Activated T-helper 17 cell treated with anti-CD3 and anti-CD28 coated beads, Interleukin-2, amount 50 U/mL, for 72 hours (primary cell): ENCODE measurements at places on chromosomes 7 and 10. TPM values are rescaled to one million over a fixed set of nuclear protein-coding genes. Genes with fewer than 3 reads are reported as not detected.

Gene C7orf33
- total RNA-seq: not detected

GRCh38 chr7:47937065-47937687, 11.1 kb downstream of the PKD1L1 start:
- peak; percentile 93 for ATAC-seq

GRCh38 chr10:67884842-67885670, 600 bp downstream of the SIRT1 start:
- ATAC-seq: peak; percentile 86

Gene CACNB2
- total RNA-seq: not detected

GRCh38 chr7:37431413-37431812, 17.3 kb downstream of the ELMO1 start:
- peak; percentile 22 for ATAC-seq

DNA sequence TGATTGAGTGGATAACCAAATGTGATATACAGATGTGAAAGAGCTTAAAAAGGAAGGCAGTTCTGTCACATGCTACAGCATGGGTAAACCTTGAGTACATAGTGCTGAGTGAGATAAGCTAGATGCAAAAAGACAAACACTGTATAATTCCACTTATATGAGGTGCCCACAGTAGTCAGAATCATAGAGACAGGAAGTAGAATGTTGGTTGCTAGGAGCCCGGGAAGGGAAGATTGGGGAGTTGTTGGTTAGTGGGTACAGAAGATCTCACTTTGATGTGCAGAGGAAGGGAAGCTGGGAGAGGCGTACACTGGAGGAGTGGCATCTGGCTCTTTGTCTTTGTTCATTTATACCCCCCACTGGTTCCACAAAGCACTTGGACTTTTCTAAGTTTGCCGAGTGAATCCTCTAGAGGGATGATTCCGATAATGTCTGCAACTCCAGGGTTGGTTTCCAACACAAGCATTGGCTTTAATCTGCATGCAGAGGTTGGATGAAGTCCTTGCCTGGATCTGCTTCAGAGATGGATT, 39.5 kb downstream of the TSPAN14 start:
- peak; percentile 72 for ATAC-seq

DNA sequence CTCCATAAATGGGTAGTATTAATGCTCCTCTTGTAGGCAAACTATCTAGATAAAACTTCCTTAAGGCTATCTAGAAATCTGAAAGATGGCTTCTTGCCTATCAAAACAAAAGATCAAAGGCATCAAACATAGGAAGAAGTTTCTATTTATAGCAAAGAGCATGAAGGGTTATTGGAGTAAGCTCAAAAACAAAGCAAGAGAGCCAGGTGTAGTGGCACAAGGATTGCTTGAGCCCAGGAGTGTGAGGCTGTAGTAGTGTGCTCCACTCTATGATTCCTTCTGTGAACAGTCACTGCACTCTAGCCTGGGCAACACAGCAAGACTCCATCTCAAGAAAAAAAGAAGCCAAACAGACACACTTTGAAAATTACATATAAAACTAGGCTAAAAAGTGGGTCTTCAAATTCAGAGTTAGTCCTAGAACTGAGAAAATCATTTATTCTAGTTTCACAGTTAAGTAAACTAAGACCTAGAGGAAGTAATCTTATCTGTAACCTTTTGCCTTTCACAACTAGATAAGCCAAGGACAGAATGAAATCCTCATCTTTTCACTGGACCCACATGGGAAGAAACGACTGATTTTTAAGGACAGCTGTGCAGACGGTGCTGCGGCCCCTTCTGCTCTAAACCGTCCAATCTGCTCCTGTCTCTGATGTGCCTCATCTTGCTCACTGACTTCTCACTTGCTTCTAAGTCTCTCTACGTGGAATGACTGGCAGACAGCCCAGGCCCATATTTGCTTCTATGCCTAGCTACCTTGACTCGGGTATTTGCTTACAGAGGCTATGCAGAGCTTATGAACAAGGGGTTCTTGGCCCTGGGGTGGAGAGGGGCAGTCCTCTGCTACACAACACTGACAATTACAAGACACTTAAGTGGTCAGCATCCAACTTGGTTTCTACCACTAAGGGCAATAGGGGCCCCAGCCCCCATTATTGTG, 50.0 kb downstream of the ESYT2 start:
- no peak for ATAC-seq

Gene GPRIN2
- total RNA-seq: not detected

Gene KIF11
- 64.1 TPM for total RNA-seq

DNA sequence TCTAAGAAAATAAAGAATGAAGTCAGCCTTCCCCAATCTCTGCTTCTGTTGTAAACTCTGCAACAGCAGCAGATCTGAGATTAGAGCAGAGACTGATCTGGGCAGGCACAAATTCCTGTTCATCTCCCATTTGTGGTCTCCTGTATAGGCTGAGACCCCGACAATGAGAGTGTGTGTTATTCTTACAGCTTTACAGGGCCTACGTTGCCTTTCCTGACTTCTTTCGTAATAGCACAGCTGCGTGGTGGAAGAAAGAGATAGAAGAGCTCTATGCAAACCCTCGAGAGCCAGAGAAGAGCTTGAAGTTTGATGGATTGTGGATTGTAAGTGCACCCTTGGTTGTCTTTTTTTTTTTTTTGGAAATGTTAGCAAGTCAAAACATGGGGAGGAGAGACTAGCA, 72.1 kb downstream of the PRSS58 start:
- no peak for ATAC-seq

- ATAC-seq: no peak
These were observed 159.8 kb downstream of the FOXP2 start for GRCh38 chr7:114574384-114574783.

Gene SLC12A9
- 30.1 TPM for total RNA-seq

DNA sequence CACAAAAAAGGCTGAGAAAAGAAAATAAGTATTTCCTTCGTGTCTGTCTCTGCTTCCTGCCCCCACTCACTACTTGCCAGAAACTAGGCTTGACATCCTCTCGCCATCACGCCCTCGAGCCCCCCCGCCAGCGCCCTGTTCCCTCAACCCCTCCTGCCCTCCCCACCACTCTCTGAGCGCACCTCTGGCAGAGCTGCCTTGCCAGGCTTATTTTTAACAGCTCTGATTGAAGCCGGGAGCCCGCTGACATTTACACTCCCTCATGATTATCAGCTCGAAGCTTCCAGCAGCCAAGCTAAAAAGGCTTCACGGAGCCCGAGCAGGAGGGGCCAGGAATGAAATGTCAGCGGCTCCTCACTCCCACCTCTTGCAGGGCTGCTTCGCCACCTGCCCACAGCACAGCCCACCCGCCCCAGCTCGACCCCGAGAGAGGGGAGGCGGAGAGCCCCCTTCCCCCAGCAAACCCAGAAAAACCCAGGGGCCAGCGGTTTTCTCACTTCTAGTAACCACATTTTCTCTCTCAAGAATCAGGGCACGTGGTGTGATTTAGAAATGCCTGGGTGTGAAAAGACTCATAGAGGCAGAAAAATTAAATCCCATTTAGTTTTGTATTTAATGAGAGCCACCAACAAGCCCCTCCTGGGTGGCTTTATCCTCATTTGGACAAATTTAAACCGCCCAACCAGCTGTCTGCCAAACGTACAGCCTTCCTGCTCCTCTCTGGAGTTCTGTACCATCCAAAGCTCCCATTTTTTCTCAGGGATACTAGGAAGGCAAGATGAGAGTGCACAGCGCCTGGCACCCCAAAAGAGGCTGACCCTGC, 89.3 kb downstream of the SLIT1 start:
- no peak for ATAC-seq

Gene KCNIP2
- total RNA-seq: 4.5 TPM

Gene STK31
- 0.19 TPM for total RNA-seq

DNA sequence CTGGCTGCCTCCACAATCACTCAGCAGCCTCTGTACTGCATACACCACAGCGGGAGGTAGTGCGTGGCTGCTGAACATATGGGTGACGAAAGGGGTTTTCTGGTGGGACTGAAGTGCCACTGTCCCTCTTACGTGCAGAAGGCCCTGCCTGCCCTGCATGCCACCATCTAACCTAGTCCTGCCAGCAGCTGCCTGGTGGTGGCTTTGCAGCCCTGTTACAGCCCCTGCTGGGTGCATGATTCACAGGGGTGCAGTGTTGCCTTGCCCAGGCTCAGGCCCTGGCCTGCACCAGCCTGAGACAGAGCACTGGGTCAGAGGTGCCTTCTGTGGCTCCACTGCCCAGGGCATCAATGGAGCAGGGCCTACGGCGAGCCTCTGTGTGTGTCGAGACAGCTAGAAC, 50.1 kb downstream of the SYPL1 start:
- ATAC-seq: peak; percentile 29

DNA sequence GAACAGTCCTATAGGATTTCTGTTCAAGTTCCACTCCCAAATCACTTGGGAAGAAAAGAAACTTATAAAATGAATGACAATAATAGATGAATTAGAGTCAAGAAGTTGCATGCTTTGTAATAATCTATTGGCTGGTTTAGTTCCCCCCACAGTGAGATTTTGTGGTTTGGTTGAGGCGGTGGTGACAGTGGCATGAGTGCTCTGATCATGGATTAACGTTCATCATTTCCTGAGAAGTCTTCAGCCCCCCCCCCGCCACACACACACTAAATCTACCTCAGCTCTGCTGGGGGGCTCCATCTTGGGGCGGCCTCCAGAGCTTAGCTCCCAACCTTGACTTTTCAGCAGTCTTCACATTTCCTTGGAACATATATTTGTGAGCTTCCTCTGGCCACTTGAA, 121.7 kb downstream of the ABCA13 start:
- ATAC-seq: no peak

Gene C7orf25
- 2.4 TPM for total RNA-seq

GRCh38 chr7:102834466-102834865, 78.3 kb upstream of the LRRC17 start:
- ATAC-seq: peak; percentile 11

Gene SYT15
- total RNA-seq: 0.37 TPM

GRCh38 chr7:73995330-73995729, 32.6 kb upstream of the ELN start:
- no peak for ATAC-seq

GRCh38 chr10:12617191-12618175, 268.1 kb downstream of the CAMK1D start:
- ATAC-seq: no peak

DNA sequence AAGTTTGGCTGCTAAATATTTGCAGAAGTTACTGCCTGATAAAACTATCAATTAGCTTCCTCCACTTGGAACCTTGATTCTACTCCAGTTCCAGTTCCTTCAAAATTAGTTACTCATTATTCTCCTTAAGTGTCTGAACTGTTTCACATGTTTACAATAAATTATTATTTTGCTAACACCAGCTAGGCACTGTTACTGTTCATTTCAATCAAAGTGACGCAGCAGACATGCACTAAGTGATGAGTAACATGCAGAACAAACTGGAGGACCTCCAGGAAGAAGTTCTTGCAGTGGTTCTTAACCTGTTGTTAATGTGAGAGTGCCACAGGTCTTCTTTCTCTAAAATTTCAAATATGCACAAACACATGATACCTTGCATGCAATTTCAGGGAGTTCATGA, 491.8 kb upstream of the SEMA3A start:
- no peak for ATAC-seq

GRCh38 chr7:84134169-84134568, 60.4 kb downstream of the SEMA3A start:
- ATAC-seq: no peak

GRCh38 chr10:129466703-129467358, at the start of gene MGMT:
Gene MGMT (plus strand): TSS chr10:129467241.
- ATAC-seq: peak; percentile 97

DNA sequence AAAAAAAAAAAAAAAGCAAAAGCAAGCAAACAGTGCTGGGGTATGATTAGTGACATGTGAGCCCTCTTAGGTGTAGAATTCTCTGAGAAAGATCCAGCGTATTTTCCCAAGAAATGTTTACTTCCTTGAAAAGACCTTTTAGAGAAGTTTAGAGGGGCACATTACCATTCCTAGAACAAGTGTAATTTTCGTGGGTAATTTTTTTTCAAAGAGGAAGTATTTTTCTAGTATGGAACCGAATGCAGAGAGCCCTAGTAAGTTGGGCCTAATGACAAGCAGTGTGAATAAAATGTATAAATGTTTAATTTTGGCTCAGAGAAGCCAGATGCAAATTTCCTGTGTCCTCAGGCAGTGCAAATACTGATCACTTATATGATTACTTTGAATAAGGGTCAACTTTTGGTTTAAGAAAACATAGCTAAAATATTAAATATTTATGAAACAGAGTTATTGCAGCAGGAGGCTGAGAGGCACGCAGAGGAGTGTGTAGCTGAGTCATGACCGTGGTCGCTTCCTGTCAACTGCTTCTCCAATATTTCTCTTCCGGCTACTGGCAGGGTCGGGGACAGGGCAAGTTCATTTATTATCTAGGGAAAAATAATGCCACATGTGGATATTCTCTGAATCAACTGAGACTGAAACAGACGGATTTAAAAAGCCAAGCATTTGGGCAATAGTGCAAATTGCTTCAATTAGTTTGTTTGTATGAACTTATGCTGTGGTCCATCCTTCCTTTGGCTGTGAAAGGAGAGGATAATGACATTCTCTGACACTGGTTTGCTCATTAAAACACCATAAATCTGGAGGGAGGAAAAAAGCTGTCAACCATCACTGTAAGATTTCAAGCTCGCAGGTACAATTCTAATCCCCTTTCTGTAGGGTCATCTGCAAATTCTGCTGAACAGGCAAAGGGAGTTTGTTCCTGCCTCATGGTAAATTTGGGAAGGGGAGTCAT, 495.2 kb downstream of the GLRX3 start:
- no peak for ATAC-seq

DNA sequence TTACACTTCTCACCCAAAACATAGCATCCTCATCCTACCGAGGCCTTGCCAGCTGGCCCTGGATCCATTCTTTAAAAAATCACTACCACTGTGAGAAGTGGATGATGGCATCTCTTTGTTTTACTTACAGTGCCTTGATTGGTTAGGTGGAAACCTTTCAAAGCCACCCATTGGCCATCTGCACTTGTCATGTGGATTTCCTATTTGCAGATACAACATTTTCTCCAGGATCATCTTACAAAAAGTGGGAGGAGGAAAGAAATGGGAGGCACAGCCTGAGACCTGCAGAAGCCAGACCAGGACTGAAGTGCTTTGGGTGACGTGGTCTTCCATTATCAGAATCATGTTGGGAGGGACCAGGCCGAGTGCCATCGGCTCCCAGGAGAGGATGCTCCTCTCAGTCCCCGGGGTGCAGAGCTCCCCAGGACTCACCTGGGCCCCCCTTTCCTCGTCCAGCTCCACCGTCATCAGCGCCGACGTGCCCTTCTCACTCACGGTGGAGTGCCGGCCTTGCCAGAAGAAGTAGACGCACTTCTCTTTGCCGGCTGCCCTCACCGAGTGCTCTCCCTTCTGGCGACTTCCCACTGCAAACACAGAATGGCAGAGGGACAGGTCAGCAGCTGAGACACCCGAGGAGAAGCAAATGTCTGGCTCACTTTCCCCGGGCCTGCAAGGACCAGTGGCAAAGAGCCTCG, 161.2 kb downstream of the SVIL start:
- no peak for ATAC-seq

DNA sequence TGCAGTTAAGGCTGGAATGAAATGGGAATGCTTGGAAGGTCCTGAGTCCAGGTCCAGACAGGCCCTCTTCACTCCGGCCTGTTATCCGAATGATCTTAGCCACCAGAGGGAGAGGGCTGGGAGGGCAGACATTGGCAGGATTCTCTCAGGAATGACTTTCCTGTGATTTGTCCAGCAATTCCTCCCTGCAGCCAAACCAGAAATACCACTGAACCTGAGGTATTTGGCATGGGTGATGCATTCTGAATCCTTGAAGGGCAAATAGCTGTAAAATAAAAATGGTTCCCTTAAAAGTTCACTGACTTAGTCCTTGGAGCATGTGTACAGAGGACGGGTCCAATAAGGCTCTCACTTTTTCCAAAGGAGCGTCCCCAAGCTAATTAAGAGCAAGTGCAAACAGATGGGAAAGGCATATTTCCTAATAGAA, 77.5 kb upstream of the HABP2 start:
- ATAC-seq: no peak

- no peak for ATAC-seq
These were observed 331.0 kb downstream of the PRPF18 start for GRCh38 chr10:13917791-13918190.

Gene GRID2IP
- 0.26 TPM for total RNA-seq
